Stimulated activated naive CD8-positive, alpha-beta T cell treated with anti-CD3 and anti-CD28 coated beads, Interleukin-15, Interleukin-2, amounts not matched to agents 100 U/mL and 50 U/mL, for 24 hours (primary cell): ENCODE measurements at places on chromosomes 12 and 14.

DNA sequence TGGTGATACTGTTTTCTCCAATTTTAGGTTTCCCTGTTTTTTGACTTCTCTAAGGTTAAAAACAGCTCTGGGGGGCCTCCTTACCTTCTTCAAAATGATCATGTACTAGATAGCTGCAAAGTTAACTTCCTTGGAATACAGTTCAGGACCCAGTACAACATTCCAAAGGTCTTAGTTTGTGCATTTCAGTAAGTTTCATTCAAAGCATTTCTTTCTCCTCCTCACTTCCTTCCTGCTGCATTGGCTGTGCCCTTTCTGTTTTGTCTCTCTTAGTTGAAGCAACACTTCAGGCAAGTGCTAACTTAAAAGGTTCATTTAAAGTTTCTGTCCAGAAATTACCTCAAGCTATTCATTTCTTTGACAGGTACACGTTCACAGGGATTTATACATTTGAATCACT, 95.7 kb downstream of the SCN8A start:
- DNase-seq: no peak

DNA sequence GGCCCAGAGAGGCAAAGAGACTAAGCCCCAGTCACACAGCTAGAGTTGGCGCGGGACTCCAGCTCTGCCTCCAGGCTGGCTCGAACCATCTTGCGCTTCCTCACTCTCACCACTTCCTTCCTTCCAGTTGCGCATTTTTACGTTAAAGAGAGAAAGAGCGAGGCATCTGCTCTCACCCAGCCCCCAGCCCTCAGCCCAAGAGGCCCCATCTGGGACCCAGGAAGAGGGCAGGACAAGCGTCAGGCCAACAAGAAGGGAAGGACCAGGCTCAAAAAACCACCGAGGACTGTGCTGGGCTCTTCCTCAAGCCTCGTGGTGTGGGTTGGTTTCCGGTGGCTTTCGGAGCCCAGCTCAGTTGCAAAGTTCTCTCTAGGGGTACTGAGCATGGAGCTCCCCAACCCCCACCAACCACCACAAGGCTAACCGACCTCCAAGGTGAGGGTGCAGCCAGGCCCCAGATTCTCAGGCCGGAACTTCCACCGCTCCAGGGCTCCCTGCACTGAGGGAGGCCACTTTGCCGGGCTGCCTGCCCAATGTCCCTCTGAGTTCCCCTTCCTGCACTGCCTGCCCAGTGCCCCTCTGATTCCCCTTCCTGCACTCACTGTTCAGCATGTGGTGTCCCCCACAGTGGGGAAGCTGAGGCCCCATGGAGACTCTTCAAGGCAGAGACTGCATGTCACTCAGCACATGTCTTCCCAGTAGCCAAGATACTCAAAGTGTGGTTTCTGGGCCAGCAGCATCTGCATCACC, 35.9 kb downstream of the TESC start:
- peak; percentile 43 for DNase-seq

- peak; percentile 82 for DNase-seq
Measured at GRCh38 chr12:546920-547845, 87.4 kb downstream of the B4GALNT3 start.

- DNase-seq: no peak
Measured at GRCh38 chr12:76237086-76237701, 111.0 kb downstream of the BBS10 start.

DNA sequence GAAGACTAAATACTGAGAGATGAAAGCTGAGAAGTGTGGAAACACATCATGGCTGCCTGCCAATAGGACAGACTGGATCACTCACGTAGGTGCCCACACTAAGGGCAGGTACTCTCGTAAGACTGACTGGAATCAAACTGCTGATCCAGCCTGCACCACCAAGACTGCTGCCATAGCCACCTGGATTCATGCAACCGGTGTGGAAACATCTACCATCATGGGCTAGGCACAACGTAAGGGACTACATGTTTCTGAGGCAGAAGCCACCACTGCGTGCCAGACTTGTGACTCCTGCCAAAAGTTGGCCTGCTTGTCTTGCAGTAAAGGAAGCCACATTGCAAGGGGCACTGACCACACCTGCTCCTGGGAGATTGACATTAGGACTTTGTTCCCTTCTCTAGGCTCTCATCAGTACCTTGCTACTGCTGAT, 3.8 kb downstream of the POMT2 start:
- DNase-seq: no peak

DNA sequence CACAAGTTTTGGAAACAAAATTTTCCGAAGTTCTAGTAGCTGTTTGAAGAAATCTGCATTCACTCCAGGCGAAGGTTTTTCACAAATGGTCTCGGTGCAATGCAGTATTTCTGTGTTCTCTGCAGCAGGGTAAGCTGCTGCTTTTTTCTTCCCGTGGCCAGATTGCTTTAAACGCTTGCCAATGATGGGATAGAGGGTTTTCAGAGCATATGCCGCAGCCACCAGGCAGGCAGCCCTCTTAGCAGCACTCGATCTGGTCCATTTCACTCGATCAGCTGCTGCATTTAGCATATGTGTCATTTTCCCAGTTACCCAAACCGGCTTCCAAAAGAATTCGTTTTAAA, 315 bp downstream of the ABCD2 start:
- peak; percentile 28 for DNase-seq

DNA sequence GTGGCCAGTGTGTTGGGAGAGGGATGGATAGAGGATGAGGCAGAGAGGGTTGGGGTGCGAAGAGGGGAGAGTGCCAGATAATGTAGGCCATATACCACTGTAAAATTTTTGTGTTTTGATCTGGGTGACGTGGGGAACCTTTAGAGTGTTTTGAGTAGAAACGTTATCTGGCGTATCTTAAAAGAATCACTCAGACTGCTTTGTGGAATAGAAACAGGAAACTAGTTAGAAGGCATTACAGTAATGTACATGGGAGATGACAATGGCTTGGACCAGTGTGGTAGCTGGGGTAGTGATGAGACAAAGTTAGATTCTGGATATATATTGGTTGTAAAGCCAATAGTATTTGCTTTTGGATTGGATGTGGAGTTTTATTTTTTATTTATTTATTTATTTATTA, 20.6 kb downstream of the ATF1 start:
- DNase-seq: no peak

- DNase-seq: no peak
Measured at GRCh38 chr12:51695241-51696010, 104.4 kb downstream of the SCN8A start.

- DNase-seq: no peak
Measured at GRCh38 chr12:172732-173161, 41.2 kb downstream of the SLC6A12 start.

- DNase-seq: no peak
Measured at GRCh38 chr14:52360831-52361230, 46.7 kb downstream of the PTGER2 start.

GRCh38 chr12:92122941-92123779, 22.5 kb downstream of the BTG1 start:
- DNase-seq: no peak

DNA sequence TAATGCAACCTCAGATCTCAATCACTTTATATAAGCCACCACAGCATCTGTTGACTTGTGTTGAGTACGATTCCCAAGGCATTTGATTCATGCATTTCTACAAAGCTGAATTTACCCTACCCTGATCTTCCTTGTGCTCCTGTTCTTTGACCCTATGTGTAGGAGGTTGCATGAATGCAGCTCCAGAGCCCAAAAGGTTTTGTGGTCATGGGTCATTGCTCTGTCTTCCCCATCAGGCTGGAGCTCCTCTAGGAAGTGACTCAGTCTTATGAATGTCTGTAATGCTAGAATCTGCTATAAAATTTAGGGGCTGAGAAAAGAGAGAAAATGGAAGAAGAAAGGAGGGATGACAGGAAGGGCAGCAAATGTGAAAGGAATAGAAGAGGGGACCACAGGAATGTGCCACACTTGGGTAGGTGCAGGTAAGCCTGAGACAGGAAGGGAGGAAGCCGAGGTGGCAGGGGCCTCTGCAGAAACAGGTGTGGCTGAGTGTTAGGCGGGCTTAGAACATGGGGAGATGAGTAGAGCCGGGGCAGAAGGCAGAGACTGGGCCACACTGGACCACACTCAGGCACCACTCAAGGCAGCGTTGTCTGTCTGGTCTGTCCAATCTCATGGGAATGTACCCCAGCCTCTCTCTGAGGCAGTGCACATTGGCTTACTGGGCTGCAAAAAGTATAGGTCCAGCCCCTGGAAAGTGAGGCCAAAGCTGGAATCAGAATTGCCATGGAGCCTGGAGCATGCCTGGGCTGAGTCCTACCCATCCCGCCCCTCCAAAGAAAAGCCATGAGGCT, 334.1 kb downstream of the BCL11B start:
- no peak for DNase-seq

GRCh38 chr14:50520947-50521815, 11.2 kb downstream of the MAP4K5 start:
- peak; percentile 49 for DNase-seq

GRCh38 chr14:37591311-37591940, 3.6 kb downstream of the FOXA1 start:
- DNase-seq: no peak
